ENCODE measurements at places on chromosomes 7 and 10. TPM values are rescaled to one million over a fixed set of nuclear protein-coding genes. Genes with fewer than 3 reads are reported as not detected.

GRCh38 chr10:20276127-20276979 is 460.1 kb downstream of the PLXDC2 start:
- DNase-seq = no peak

- DNase-seq = no peak
Measured at GRCh38 chr7:12490107-12490688, 80.3 kb upstream of the SCIN start.

- no peak for DNase-seq
Measured at GRCh38 chr10:52232561-52233350, 81.3 kb upstream of the DKK1 start.

The PDE6C gene
- polyA plus RNA-seq = 2.2 TPM

The HOXA10 gene
- 137 TPM for polyA plus RNA-seq

DNA sequence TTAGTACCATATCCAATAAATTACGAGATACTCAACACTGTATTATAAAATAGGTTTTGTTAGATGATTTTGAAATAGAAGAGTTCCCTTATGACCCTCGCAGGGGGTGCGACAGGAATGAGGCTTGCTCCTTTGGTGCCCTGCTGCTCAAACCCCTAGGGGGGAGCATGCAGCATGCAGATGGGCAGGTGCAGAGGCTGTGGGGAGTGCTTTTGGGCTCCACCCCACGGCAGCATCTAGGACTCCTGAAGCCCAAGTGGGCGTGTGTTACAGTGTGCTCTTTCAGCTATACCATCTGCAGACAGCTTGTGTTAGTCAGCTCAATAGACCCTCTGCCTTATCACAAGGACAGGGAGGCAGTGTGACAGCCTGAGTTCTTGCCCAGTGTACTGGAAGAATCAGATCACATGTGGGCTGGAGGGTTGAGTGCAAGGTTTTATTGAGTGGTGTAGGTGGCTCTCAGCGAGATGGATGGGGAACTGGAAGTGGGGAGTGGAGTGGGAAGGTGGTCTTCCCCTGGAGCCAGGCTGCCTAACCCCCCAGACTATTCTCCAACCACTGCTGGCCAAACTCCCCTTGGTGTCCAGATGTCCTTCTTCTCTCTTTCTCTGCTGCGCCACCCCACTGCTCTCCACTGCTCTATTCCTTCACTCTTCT is 3.1 kb upstream of the MRC1 start:
- DNase-seq = no peak

- DNase-seq = no peak
Measured at GRCh38 chr10:34116220-34116641, 698.9 kb downstream of the PARD3 start.

The GNAT3 gene
- not detected for polyA plus RNA-seq

The IRF5 gene
- polyA plus RNA-seq = 8.3 TPM

DNA sequence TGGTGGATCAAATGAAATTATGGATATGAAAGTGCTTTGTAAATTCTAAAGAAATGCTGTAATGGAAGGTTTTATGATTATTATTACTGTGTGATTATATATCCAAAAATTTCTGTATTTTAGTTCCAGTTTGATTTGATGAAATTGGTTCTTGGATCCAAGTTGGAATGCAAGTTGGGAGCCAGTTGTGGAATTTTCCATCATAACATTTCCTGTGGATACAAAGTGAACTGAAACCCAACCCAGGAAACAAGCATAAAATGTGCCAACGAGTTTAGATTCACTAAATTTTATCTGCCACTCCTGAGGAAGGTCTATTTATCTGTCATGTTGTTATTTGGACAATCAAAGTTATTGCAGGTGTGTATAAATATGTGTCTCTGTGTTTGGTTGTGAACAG is 131.4 kb upstream of the MDFIC start:
- no peak for DNase-seq

DNA sequence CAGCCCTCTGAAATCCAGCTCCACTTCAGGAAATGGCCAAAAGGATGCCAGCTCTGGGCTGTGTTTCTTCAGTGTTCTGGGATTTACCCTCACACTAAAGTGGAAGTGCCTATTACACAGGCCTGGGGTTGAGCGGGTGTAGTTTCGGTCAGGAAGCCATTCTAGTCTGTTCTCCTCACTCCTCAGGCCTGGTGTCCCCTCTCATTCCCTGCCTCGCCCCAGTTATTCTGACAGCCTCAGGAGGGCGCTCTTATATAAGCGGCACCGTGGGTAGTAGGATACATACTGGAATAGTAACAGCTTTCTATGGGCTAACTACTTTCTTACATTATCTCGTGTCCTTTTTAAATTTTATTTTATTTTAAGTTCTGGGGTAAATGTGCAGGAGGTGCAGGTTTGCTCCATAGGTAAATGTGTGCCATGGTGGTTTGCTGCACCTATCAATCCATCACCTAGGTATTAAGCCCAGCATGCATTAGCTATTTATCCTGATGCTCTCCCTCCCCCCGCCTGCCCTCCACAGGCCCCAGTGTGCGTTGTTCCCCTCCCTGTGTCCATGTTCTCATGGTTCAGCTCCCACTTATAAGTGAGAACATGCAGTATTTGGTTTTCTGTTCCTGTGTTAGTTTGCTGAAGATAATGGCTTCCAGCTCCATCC is 12.2 kb upstream of the LGI1 start:
- no peak for DNase-seq

DNA sequence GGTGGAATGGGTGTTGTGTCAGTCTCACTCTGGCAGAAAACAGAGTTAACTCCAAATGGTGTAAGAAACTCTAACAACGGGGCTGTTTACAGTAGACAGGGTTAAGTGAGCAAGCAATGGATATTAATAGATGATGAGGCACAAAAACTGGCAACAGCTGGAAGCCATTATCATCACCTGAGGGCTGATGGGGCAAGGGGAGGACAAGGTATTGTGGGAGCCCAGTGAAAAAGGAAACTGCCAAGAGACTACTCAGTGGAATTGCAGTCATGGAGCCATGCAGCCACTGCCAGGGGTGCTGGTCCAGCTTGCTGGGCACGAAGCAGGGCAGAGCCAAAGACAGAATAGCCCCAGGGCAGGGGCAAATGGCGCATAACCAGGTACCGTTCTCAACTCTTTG is 260.7 kb downstream of the BICC1 start:
- DNase-seq = no peak

The PWWP2B gene
- 5.4 TPM for polyA plus RNA-seq

The IPMK gene
- 7.7 TPM for polyA plus RNA-seq

- peak; percentile 71 for DNase-seq
Measured at GRCh38 chr7:47179812-47180515, 401.9 kb downstream of the TNS3 start.

GRCh38 chr7:111958431-111958830 is 247.8 kb downstream of the DOCK4 start:
- no peak for DNase-seq
